Body of pancreas (tissue), 4 donors: ENCODE measurements at places on chromosomes 12 and 14.

DNA sequence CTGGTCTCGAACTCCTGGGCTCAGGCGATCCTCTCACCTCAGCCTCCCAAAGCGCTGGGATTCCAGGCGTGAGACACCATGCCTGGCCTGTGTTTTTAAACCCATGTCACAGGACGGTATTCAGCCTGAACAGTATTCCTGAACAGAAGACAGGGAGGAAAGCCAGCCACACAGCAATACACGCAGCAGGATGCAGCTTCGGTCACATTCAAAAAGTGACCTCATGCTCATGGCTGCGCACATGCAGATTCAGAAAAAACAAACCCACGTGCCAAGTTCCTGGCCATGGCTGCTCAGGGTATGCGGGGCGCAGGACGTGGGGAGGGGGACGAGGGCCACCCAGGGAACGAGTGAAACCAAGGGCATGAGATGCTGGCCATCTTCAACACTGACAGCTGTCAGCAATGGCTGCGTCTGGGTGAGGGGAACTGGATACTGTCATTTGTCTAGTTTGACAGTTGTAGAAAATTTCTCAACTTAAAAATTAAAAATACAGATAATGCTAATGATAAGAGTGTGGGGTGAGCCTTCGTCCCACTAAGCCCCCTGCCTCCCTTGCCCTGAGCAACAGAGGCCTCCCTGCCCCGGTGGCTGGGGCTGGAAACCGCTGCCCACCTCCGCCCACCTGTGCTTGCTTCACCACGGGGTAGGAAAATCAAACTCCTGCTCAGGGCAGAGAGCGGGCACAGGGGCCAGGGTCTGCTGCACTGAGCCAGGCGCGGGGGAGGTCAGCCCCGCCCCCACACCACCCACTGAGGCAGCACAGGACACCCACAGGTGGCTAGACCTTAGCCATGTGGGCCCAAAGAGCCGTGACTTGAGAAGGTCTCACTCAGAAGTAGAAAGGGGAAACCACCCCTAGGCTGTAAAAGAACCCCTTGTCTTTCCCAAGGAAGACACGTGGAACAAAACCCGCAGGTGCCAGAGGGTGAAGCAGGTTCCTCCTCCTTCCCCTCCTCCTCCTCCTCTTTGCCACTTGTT lies 84.2 kb downstream of the SCARB1 start:
- no peak for DNase-seq

- DNase-seq = no peak
Observed at GRCh38 chr12:108694812-108695278, 36.5 kb downstream of the CORO1C start.

DNA sequence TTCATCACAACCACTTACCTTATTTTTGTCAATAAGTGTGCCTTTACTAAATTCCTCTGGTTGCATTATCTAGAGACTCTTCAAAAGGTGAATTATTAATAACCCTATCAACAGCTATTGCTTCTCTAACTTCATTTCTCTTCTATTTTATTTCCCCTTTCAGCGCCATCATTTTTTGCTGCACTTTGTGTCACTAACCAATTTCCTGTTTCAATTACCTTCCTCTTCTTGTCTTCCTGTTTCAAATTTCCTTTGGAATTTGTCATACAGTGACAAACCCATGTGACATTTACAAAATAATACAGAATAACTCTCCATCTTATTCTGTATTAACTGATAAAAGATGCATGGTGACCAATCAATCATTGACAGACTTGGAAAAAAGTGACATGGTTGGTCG lies 12.2 kb upstream of the CLEC2A start:
- DNase-seq = no peak

DNA sequence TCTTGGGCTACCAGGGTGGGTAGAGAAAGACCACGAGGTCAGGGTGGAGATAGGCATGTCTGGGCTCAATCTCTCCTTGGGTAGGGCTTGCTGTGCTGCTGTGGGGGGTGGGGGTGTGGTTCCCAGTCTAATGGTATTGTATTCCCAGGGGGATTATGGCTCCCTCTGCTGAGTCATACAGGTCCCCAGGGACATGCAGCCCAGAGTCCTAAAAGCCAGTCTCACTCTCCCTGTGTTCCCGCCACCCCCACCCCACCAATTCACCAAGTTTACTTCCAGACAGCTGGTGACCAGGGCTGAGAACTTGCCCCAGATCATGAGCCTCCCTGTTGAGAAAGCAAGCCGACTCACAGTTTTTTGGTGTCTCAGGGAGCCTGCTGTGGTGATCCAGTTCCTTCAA lies 367.6 kb downstream of the C12orf75 start:
- no peak for DNase-seq

- peak; percentile 41 for DNase-seq
Observed at GRCh38 chr12:117472983-117473382, 111.6 kb upstream of the NOS1 start.

GRCh38 chr12:27333403-27334009 lies 870 bp downstream of the BMAL2 start:
- peak; percentile 16 for DNase-seq

- no peak for DNase-seq
Observed at GRCh38 chr12:102429211-102430154, 50.9 kb downstream of the IGF1 start.

DNA sequence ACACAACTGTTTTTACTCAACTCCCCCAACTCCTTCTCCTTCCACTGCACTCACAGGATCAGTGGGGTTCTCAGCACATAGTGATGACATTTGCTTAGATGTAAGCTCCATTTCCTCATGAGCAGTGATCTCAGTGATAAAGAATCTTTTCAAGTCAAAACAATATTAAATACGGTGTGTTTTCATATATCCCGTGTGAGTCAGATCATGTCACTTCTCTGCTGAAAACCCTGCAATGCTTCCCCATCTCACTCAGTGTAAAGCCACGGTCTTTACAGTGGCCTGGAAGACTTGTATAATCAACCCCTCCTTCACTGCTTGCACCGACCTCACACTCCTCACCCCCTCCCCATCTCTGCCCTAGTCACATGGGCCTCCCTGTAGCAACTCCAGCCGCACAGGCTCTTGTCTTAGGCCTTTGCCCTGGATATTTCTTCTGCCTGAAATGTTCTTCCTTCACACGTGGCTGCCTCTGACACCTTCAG lies 149.7 kb upstream of the ARHGAP5 start:
- no peak for DNase-seq

GRCh38 chr12:15928870-15929571 lies 17.9 kb downstream of the DERA start:
- DNase-seq = peak; percentile 25

DNA sequence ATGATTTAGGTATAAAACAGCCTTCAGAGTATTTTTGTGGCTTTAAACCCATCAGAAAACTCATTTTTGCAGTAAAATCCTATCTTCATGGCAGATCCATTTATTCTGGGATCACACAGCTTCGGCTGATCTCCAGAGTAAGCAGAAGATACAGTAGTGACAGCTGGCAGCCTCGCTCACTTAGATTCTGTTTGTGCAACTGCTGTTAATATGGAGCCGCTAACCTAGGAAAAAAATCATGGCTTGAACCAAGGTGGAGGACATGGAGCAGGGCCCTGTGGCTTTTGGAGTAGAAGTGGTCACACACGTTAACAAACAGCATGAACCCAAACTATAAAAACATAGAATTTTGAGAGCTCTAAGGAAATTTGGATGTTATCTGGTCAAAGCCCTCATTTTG lies 137.2 kb upstream of the ARHGAP5 start:
- no peak for DNase-seq

DNA sequence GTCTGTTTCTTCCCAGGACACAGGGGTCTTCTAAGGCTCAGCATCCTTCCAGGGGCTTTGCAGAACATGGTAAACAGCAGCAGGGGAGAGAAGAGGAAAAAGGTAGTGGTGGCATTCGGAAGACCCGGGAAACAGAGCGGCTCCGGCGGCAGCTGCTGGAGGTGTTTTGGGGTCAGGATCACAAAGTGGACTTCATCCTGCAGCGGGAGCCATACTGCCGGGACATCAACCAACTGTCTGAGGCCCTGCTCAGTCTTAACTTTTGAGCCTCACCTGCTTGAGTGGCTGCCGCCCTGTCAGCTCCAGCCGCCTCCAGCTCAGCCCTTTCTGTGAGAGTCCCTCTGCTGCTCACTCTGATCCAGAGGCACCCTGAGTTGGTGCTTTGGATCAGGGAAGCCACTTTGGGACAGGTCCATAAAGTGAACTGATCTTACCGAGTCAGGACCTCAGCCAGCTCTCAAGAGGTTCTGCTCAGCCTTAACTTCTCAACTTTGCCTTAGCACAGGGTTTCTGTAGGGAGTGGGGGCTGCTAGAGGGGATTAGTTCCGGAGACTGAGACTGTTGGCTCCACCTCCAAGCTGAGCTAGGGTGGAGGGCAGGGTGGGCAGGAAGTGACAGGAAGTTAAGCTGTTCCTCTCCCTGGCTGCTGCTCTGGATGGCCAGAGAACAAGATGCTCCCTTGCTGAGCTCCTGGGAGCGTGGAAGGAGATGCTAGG lies 5.4 kb downstream of the SDR39U1 start:
- no peak for DNase-seq

GRCh38 chr12:68871921-68872320 lies 61.0 kb downstream of the CPM start:
- DNase-seq = no peak

DNA sequence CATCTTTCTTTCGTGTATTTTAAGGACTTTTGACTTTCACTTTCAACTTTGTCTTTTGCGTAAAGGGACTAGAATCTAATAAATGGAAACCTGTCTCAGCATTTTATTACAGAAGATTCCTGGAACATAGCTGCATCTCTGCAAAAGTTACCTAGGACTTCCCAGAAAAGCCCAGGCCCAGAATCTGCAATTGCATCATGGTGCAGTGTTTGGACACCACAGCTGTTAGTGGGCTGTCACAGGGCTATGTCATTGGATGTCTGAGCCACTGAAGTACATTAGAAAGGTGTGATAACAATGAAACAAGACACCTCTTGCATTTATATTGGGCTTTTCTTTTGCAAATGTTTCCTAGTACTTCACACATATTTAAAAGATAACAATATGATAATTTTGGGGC lies 199.9 kb upstream of the IGF1 start:
- DNase-seq = no peak

- peak; percentile 72 for DNase-seq
Observed at GRCh38 chr14:54652188-54652587, 85.3 kb downstream of the SAMD4A start.

GRCh38 chr12:115569345-115570068 lies 708.0 kb downstream of the MED13L start:
- no peak for DNase-seq

GRCh38 chr12:34294671-34295365 lies 272.5 kb downstream of the ALG10 start:
- DNase-seq = no peak

DNA sequence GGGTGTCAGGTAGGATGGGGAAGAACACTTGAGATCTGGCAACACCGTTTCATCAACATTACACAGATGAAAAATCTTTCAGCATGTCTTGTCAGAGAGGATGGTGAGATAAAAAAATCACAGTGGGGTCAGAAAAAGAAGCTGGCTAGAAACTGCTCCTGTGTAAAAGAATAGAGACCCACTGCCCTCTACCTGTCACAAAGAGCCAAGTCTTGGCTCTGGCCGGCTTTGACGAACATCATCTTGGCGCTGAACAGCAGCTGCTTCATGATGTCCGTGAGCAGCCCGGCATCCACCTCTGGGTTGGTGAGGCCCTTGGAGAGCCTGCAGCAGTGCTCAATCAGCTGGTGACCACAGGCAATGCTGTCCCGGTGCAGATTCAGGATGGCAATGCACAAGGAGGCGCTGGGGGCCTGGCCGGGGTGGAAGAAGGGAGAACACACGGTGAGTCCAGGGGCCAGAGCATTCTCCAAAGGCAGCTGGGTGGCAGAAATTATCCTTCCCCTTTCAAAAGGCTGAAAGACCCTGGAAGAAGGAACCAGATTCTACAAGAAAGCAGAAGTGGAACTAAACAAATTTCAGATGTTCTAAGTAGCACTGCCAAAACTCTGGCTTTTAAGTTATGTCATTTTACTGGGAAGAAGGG lies 50.2 kb downstream of the ZFYVE26 start:
- DNase-seq = peak; percentile 15
